Adipose tissue (tissue), 3 donors: ENCODE measurements at places on chromosomes 12 and 14. TPM values are rescaled to one million over a fixed set of nuclear protein-coding genes. Genes with fewer than 3 reads are reported as not detected.

Gene THTPA
- polyA plus RNA-seq: 22.1 TPM

Gene DBX2
- not detected for polyA plus RNA-seq

Gene SLC7A7
- 3.7 TPM for polyA plus RNA-seq

Gene RNF212B
- 0.06 TPM for polyA plus RNA-seq

Gene KRT83
- polyA plus RNA-seq: not detected

Gene RHEBL1
- polyA plus RNA-seq: 0.53 TPM

Gene ST8SIA1
- polyA plus RNA-seq: 1.2 TPM

Gene SOCS2
- polyA plus RNA-seq: 6.8 TPM

Gene HOXC10
- polyA plus RNA-seq: 0.63 TPM

Gene CLEC7A
- 10.2 TPM for polyA plus RNA-seq

Gene TBX5
- 1.8 TPM for polyA plus RNA-seq

Gene CCDC197
- polyA plus RNA-seq: not detected

Gene FAM186B
- 0.67 TPM for polyA plus RNA-seq

Gene L3HYPDH
- polyA plus RNA-seq: 27.7 TPM

Gene CCDC196
- not detected for polyA plus RNA-seq

Gene B4GALNT3
- polyA plus RNA-seq: 6.3 TPM

Gene PALS1
- polyA plus RNA-seq: 6.7 TPM
